Glomerular endothelial cell (primary cell): ENCODE measurements at places on chromosomes 2 and 18. TPM values are rescaled to one million over a fixed set of nuclear protein-coding genes. Genes with fewer than 3 reads are reported as not detected.

TNFAIP6 gene
- 0.82 TPM in 1 of 2 replicates, not detected in the other for total RNA-seq

GPAT2 gene
- total RNA-seq, result 4.2 and 5.7 TPM in 2 replicates

REG1B gene
- total RNA-seq, result not detected in 2 replicates

BCS1L gene
- total RNA-seq, result 30.9 and 37.6 TPM in 2 replicates

SLC4A3 gene
- total RNA-seq, result 2.0 TPM in 2 replicates

FSIP2 gene
- total RNA-seq, result 0.24 and 0.82 TPM in 2 replicates

VIT gene
- total RNA-seq, result not detected in 2 replicates

TUBB8B gene
- not detected in 2 replicates for total RNA-seq

CRYGD gene
- total RNA-seq, result not detected in 2 replicates

METTL21A gene
- total RNA-seq, result 17.7 and 22.5 TPM in 2 replicates

PPP1R1C gene
- 0.93 and 1.4 TPM in 2 replicates for total RNA-seq

MC2R gene
- total RNA-seq, result not detected in 2 replicates

SMYD1 gene
- not detected in 2 replicates for total RNA-seq

C1QL2 gene
- total RNA-seq, result not detected in 2 replicates

DSG1 gene
- 0.15 TPM in 1 of 2 replicates, not detected in the other for total RNA-seq

SULT1C4 gene
- 13.7 and 20.2 TPM in 2 replicates for total RNA-seq

PRKAG3 gene
- not detected in 2 replicates for total RNA-seq

PTPRN gene
- 0.47 and 0.97 TPM in 2 replicates for total RNA-seq

BOK gene
- 99.5 and 117 TPM in 2 replicates for total RNA-seq

CRYBA2 gene
- not detected in 2 replicates for total RNA-seq

PROC gene
- total RNA-seq, result not detected in 2 replicates

HSBP1L1 gene
- total RNA-seq, result 5.6 and 9.4 TPM in 2 replicates

AGXT gene
- not detected in 2 replicates for total RNA-seq

IL1RN gene
- not detected in 2 replicates for total RNA-seq

DPP10 gene
- total RNA-seq, result not detected in 2 replicates

FBXO36 gene
- total RNA-seq, result 1.9 and 4.1 TPM in 2 replicates

CRYGC gene
- not detected in 2 replicates for total RNA-seq

CFAP65 gene
- not detected in 2 replicates for total RNA-seq

ZSWIM2 gene
- 0.12 TPM in 1 of 2 replicates, not detected in the other for total RNA-seq

ANO7 gene
- total RNA-seq, result 0.68 and 1.4 TPM in 2 replicates

CXCR1 gene
- total RNA-seq, result not detected in 2 replicates

KCNJ13 gene
- total RNA-seq, result not detected in 2 replicates

SIX3 gene
- not detected in 2 replicates for total RNA-seq

C1GALT1C1L gene
- 0.47 TPM in 1 of 2 replicates, not detected in the other for total RNA-seq

ARHGEF4 gene
- total RNA-seq, result 0.24 and 0.58 TPM in 2 replicates

INPP1 gene
- total RNA-seq, result 15.5 and 19.1 TPM in 2 replicates

CIDEA gene
- total RNA-seq, result 1.4 and 3.5 TPM in 2 replicates

GRP gene
- total RNA-seq, result not detected in 2 replicates

MAP3K19 gene
- not detected in 2 replicates for total RNA-seq

ASXL3 gene
- total RNA-seq, result 0.19 and 0.47 TPM in 2 replicates

PDE11A gene
- 0.48 TPM in 1 of 2 replicates, not detected in the other for total RNA-seq

CPO gene
- 0.48 TPM in 1 of 2 replicates, not detected in the other for total RNA-seq

UGT1A5 gene
- not detected in 2 replicates for total RNA-seq

MARCHF4 gene
- 29.5 and 33.3 TPM in 2 replicates for total RNA-seq
